Urinary bladder (tissue), 4 donors: ENCODE measurements at places on chromosomes 6 and 20. TPM values are rescaled to one million over a fixed set of nuclear protein-coding genes. Genes with fewer than 3 reads are reported as not detected.

The CHMP4B gene
- 33.5 TPM for total RNA-seq

GRCh38 chr6:32113386-32114352, 4.5 kb upstream of the TNXB start:
- DNase-seq = peak; percentile 60

DNA sequence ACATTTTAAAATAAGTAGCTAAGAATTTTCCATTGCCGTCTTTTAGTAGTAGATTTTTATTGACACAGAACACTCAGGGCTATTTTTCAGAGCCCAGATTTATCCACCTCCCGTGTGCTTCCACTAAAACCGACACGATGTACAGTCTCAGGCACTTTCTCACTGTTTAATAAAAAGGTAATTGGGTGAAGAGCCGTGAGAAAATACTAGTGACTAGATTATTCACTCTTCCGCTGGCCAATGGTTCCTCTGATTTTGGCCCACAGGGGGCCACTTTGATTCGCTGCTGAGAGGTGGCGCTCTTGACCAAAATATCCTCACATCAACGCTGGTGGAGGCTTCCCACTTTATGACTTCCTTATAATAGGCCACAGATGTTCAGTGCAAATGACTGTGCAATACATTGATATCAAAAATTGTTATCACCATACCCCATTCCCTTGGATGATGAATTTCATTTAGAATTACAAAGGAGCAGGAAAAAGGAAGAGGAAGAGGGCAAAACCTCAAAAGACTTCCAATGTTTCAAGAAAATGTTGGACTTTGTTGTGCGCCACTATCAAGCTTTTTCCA, 12.3 kb upstream of the HDDC2 start:
- no peak for DNase-seq

GRCh38 chr20:32544893-32545840, 40.0 kb downstream of the NOL4L start:
- DNase-seq = no peak

DNA sequence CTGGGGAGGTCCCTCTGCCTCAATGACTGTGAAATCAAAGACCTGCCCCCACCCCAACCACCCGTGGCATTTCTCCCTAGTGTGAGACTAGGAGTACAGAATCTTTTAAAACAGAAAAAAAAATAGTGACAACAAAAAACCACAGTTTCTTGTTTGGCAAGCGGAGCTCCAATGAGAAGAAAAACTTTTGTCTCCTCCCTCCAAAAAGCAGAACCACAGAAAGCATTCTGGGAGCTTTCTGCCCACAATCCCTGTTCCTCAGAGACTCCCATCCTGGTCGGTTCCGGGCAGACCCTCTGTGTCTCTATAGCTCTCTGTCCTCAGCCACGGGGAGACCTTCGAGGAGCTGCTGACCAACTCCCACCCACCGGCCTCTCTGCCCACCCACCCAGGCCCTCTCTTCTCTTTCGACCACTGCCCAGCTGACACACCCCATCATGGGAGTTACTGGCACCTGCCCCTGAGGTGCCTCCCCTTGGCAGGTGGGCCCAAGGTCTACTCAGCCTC, 4.9 kb downstream of the PREX1 start:
- DNase-seq = no peak

DNA sequence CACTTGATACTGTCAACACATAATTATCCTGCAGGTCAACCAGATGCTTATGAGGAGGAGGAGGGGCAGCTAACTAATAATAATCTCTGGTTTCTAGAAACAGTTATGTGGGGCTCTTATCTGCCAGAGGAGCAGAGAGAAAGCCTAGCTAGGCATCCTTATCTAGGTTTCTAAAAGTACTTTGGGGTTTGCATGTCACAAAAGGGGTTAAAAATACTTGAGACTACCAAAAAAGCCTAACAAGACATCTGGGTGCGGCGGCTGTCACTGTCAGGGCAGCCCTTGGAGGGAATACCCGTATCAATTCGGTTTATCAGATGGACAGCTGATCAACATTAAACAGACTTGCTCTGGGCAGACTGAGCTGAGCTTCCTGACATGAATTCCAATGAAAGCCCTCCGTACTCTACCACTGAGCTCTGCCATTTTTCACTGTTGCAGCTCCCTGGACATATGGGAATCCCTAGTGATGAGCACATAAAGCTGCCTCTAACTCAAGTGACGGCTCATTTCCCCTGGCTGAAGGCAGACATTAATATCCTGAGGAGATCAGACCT, 166.6 kb downstream of the PDSS2 start:
- no peak for DNase-seq

The XKR7 gene
- total RNA-seq = 0.05 TPM

The DEFB123 gene
- not detected for total RNA-seq

The WFDC5 gene
- total RNA-seq = 0.26 TPM

DNA sequence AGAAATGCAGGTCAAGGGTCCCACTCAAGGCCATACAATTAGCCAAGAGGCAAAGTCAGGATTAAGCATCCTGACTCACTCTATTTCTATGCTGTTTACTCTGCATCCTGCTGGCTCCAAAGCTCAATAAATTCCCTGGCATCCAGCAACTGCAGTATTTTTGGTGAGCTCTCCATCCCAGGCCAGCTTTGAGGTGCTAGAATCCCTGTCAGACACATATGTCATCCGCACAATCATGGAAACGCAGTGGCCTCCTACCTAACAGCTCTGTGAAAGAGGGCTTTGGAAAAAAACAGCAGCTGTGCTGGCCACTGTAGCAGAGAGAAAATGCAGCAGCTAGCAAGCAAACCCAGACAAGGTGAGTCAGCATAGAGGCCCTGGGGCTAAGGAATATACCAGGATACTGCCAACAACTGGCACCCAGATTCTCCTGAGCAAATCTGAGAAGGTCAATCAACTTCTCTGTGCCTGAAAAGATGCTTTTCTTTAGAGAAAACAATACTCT, 58.4 kb downstream of the ANKEF1 start:
- DNase-seq = no peak

The ADGRB3 gene
- 29.4 TPM for total RNA-seq

- no peak for DNase-seq
Measured at GRCh38 chr6:20952699-20953474, 418.6 kb downstream of the CDKAL1 start.

The MICB gene
- 1.6 TPM for total RNA-seq

DNA sequence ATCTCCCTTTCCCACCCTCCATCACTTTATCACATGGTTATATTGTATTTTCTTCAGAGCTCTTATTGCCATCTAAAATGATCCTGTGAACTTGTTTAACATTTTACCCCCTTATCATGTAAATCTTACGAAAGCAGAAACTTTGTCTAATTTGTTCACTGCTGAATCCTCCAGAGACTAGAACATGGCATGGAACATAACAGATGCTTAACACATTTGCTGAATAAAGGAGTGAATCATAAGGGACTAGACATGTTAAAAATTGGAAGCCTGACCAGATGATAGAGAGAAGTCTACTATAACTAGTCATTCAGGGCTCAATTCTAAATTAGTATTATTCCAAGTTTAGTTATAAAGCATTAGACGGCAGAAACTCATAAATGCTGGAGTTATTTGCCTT, 73.3 kb downstream of the MAN1A1 start:
- DNase-seq = no peak
